Adrenal gland (tissue), 19 donors: ENCODE measurements at places on chromosomes 4 and X. TPM values are rescaled to one million over a fixed set of nuclear protein-coding genes. Genes with fewer than 3 reads are reported as not detected.
A peak's percentile ranks its signal among the peaks of the same experiment; 100 is the strongest.

Gene NAA11
- not detected for polyA plus RNA-seq

Gene TXK
- polyA plus RNA-seq: 0.72 TPM

Gene FGD1
- 8.6 TPM for polyA plus RNA-seq

Gene CFAP299
- polyA plus RNA-seq: not detected

Gene SSX4
- not detected for polyA plus RNA-seq

Gene UGT2B7
- polyA plus RNA-seq: not detected

Gene GSX2
- polyA plus RNA-seq: not detected

Gene FOXR2
- polyA plus RNA-seq: not detected

Gene SLC34A2
- polyA plus RNA-seq: 0.20 TPM

GRCh38 chr4:126753592-126753991 is 879.2 kb upstream of the INTU start:
- DNase-seq: no peak

GRCh38 chr4:25386926-25387325 is 9.9 kb downstream of the ANAPC4 start:
- DNase-seq: no peak

DNA sequence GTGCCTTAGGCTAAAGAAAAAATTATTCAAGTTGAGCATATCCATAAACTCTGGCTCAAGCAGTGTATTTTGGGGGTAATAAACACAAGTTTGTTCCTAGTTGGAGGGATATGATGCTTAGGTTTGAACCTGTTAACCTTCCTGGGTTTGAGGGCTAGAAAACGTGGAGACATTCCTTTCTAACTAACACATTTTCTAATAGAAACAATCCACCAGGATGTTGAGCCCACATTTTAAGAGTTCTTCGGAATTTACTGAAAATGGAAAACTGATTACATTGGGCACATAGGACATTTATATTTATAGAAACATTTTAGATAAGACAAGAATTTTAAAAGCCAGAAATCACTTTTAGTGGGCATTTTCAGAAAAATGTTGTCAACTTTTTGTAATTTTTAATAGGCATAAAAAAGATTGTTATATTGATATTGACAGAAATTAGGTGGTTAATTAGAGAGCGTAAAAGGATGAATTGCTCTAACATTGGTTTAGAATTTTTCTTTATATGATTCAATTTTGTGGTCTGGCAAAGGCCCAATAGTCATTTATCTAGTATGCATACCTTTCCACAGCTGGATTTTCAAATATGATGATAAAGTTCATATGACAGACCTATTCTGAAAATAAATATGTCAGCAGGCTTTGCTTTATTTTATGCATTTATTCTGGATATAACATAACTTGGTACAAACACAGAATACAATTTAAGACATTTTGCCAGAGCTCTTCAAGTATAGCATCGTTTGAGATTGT is 49.2 kb downstream of the CEP44 start:
- DNase-seq: no peak

DNA sequence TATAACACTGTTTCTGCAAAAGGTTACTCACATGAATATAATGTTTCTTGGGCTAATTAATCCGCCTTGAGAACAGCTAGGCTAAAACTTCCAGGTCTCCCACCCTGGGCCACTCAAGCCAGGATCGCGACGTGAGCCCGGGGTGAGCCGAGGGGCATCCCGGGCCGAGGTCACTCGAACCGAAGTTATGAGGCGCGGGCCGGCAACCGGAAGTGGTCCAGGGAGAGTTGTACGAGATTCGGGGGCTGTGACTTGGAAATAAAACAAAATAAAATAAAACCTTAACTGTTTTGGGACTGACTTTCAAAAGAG is 317 bp downstream of the CMC4 start:
- DNase-seq: no peak

GRCh38 chr4:39616651-39617050 is 22.0 kb downstream of the SMIM14 start:
- DNase-seq: no peak

GRCh38 chr4:185304541-185304940 is 91.2 kb downstream of the LRP2BP start:
- DNase-seq: no peak

DNA sequence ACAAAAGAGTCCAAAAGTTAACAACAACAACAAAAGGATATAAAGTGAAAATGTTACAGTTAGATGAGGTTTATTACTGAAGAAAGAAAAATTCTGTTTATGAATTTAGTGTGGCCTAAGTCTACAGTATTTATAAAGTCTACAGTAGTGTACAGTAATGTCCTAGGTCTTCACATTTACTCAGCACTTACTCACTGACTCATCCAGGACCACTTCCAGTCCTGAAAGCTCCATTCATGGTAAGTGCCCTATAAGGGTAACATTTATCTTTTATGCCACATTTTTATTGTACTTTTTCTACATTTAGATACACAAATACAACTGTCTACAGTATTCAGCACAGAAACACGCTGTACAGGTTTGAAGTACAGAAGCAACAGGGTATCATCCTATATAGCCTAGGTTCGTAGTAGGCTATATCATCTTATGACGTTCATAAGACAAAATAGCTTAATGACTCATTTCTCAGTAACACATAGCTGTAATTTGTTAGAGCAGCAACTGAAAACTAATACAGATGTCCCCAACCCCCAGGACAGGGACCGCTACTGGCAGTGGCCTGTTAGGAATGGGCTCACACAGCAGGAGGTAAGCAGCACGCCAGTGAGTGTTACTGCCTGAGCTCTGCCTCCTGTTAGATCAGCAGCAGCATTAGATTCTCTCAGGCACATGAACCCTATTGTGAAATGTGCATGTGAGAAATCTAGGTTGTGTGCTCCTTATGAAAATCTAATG is 61.3 kb downstream of the CENPC start:
- DNase-seq: no peak

DNA sequence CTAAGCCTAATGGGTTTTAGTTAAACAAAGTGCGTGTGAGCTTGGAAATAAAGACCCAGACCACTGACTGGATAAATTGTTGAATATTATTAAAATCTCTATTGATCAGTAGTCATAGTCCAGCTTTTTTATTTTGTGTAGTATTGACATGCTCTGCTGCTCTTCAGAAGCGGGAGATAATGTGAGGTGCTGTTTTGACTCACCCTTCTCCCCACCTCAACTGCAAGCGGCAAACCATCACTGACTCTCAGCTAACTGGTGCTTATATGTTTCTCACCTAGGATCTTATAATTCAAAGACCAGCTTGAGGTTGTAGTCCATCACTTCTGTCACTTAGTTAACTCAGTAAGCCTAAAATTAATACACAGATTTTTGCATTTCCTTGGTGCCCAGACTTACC is 72.2 kb downstream of the COMMD8 start:
- no peak for DNase-seq

DNA sequence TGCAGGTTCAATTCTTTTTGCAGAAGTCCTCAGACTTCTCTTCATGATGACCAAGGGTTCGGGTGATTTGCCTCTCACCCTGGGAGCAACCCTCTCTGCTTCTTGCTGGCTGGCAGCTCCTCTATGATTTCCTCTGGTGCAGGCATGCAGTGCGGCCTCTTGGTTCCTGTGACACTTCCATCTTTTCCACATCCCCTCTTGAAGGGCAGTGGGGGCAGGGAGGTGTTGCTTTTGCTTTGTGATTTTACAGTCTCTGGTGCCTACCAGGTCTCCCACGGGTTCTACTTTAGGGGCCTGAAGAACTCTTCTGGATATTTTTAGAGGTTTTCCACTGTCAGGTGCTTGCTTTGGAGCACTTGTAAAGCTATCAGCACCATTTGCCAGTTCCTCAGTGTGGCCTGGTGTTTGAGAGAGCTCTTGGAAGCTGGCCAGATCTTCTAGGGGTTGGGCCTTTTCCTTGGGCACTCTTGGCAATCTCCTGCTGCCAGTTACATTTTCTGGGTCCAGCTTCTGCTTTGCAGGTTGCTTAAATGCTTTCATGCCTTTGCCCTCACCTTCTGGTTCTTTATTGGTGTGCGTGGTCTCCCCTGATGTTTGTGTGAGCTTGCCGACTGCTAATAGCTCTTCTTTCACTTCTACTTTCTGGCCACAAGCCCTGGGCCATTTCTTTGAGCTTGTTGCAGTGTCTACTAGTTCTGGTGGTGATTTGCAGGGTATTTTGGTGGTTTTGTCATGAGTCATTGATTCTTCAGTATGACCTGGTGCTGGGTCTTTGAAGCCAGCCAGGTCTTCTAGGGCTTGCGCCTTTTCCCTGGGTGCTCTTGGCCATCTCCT is 11.5 kb upstream of the CHST7 start:
- no peak for DNase-seq

DNA sequence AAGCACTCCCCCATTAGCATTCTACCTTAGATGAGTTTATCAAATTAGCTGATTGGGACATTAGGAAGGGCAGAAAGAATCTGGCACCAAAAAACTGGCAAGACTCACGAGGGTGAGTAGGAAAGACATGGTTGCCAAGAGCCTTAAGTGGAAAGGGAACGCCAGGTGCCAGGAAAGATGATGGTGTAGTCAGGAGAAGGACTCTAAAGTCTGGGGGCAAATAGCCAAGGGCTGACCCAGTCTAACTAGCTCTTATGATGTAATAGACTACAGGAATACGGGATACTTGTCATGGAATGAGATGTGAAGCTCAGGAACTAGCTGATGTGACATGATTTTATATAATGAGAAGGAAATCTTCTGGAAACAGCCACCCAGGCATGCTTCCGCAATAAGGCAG is 94.8 kb downstream of the MBNL3 start:
- no peak for DNase-seq

DNA sequence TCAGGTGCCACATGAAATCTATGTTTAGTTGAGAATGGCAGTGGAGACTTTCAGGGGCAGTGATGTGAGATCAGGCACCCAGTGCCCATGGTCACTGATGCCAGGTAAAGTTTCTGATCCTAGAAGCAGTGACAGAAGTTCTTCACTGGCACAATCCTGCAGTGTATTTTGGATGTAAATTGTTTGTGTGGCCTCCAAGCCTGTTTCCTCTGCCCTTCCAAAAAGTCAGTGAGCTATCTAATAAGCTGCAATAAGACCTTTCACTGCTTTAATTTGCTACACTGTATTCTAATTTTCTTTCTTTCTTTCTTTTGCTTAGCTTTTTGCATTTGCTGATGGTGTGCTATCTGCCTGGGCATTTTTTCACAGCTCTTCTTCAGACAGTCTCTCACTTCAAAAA is 1348.6 kb downstream of the ADGRL3 start:
- no peak for DNase-seq

DNA sequence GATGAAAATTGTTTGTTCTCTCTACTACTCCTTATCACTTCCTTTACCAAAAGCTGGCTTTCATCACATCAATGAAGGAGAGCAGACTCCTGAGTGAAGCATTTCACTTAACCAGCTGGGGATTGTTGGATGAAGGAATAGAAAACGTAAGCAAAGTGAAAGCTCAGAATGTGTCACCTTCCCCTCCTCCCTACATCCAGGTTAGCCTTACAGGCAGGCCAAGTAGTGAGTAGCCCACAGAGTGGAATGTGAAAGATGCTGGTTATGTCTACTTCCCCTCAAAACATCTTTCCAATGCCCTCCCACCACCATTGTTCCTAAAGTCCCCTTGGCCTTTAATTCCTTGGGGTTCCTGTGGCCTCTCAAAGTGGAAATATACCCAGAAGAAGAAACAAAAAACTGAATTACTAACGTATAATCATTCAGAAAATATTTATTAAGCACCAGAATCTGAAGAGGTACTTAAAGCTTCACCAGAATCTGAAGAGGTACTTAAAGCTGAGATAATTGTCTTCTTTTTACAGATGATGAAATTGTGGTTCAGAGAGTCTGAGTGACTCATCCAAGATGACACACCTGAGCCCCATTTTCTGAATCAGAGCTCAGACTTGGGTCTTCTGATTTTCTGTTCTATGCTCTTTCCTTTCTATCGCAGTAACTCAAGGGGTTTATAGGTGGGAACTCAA is 6.5 kb downstream of the P2RY4 start:
- no peak for DNase-seq

DNA sequence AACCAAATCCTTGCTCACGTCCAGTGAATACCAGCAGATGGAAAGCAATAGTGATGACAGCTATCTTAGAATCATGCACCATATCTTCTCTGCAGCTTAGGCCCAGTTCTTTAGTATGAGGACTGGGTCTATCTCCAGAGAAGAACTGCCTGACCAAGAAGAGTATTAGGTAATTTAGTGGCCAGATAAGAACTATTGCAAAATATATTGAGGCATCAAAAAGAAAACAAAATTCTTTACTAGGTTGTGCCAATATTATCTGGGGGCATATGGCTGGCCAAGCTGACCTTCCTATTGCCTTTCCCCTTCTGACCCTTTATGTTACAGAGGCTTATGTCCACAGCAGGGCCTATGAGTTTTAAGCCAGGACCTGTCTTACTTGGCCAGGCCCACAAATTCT is 91.2 kb downstream of the RLIM start:
- DNase-seq: no peak

DNA sequence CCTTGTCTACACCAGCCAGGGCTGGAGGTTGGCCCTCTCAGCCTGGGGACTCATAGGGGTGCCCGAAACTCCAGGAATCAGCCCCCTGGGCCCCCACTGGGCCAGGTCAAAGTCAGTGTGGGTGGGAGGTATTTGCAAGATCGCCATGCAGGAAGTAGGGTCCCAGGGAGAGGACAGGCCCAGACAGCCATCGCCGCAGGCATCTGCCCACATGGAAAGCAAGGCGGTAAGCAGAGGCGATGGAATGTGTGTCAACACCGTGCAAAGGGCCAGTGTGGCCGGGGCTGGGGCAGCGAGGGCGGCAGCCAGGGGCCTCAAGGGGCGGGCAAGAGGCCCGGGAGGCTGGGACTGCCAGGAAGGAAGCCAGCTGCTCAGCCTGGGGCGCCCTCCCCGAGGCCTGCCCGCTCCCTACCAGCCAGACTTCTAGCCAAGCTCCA is 19.3 kb upstream of the DUSP9 start:
- DNase-seq: no peak

- DNase-seq: no peak
These were observed 1179.7 kb upstream of the ADGRL3 start for GRCh38 chr4:60020389-60020788.

- no peak for DNase-seq
These were observed 931.0 kb upstream of the INTU start for GRCh38 chr4:126701756-126702155.

- DNase-seq: peak; percentile 56
These were observed at the start of gene NDUFC1 for GRCh38 chr4:139301821-139302611. TSS of gene NDUFC1 (minus strand) at chr4:139302477. CDS start at chr4:139295798, 6,679 bp downstream.

- DNase-seq: no peak
These were observed 490 bp upstream of the ADH4 start for GRCh38 chr4:99144587-99144986.

DNA sequence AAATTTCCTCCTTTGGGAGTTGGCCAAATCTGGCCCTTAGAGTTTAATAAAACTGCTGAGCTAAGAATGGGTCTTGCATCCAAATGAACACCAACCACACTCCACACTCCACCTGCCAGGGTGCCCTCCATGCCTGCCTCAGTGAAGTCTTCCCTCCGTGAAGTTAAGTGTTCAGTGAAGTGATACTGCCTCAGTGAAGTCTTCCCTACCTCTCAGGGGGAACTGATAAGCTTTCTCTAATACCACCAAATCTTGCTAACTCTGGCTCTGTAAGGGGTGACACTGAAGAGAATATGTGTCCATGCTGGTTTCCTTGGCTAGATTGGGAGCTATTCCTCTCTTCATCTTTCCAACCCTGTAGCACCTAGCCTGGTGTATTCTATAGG is 27.9 kb downstream of the MED28 start:
- no peak for DNase-seq
